CD4-positive, alpha-beta T cell treated with Interleukin-17A for 1 hour (primary cell): ENCODE measurements at places on chromosomes 5 and 9.

GRCh38 chr5:76472335-76473008 is 69.4 kb downstream of the IQGAP2 start:
- DNase-seq: peak; percentile 36

- DNase-seq: peak; percentile 26
Measured at GRCh38 chr9:124040935-124041816, 29.6 kb downstream of the LHX2 start.

- DNase-seq: no peak
Measured at GRCh38 chr5:11191673-11192072, 430.6 kb upstream of the DAP start.

DNA sequence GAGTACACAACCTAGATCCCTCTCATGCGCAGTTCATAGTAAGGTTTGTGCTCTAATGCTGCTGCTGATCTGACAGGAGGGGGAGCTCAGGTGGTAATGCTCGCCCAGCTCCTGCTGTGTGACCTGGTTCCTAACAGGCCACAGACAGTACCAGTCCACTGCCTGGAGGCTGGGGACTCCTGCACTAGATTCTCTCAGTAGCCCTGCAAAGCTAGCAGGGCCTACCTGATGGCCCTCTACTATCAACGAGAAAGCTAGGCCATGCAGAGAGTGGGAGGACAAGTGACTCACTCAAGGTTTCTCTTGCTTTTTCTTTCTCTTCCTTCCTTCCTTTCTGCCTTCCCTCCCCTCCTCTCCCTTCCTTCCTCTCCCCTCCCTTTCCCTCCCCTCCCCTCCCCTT is 55.1 kb upstream of the TEX48 start:
- peak; percentile 29 for DNase-seq

GRCh38 chr5:84327591-84327990 is 57.1 kb downstream of the EDIL3 start:
- DNase-seq: no peak

DNA sequence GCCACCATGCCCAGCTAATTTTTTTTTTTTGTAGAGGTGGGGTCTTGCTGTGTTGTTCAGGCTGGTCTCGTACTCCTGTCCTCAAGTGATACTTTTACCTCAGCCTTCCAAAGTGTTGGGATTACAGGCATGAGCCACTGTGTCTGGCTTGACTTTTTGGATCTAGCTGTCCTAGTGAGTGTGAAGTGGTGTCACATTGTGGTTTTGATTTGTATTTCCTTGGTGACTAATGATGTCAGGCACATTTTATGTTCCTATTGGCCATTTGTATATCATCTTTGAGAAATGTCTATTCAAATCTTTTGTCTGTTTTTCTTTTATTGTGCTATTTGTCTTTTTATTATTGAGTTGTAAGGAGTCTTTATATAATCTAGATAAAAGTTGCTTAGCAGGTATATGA is 53.5 kb upstream of the MCCC2 start:
- peak; percentile 71 for DNase-seq

GRCh38 chr5:53023969-53024368 is 34.8 kb downstream of the ITGA2 start:
- no peak for DNase-seq

DNA sequence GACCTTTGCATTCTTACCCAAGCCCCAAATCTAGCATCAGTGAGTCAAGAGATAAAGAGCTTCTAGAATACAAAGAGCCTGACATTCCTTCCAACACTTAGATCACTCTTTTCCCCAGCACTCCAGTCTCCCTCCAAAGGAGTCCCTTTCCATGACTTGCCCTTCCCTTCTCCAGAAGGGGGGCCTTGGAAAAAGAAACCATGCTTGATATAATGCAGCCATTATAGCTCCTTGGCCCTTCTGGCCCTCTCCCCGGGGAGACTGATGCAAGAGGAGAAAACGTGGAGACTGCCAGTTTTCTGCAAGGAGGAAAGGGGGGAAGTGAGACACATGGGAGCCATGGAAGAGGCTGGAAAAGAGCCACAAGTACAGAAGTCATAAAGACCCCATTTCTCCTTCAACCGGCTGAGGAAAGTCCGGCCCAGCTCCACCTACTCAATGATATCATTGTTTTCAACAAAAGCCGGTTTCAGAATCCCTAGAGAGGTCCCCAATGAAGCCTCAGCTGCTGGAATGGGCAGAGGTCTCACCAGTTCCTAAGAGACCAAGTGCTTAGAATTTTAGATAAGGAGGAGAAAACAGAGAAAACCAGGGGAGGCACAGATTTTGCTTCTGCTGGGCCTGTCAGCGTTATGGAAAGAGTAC is 29.0 kb downstream of the ADAM19 start:
- DNase-seq: no peak
